ENCODE measurements at places on chromosomes 4 and X.
A peak's percentile ranks its signal among the peaks of the same experiment; 100 is the strongest.

DNA sequence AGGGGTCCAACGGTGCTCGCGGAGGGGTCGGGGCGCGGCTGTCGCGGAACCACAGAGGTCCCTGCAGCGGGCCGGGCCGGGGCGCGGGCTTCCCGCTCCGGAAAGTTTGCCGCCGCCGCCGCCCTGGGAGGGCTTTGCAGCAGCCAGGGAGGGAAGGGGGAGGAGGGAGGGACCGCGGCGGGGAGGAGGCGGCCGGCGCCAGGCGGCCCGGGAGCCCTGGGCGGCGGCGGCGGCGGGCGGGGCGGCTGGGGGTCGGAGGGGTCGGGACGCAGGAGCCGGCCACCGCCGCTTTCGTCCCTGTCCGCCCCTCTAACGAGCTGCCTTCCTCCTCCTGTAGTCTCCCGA lies 375 bp downstream of the FGFR3 start:
- DNase-seq: peak; percentile 5

- DNase-seq: no peak
Measured at GRCh38 chr4:16120720-16121119, 36.9 kb upstream of the PROM1 start.

- DNase-seq: peak; percentile 61
Measured at GRCh38 chr4:2792711-2793585, at the start of gene SH3BP2. TSS of gene SH3BP2 (plus strand) at chr4:2793085. CDS start at chr4:2820618, 27,533 bp downstream.

DNA sequence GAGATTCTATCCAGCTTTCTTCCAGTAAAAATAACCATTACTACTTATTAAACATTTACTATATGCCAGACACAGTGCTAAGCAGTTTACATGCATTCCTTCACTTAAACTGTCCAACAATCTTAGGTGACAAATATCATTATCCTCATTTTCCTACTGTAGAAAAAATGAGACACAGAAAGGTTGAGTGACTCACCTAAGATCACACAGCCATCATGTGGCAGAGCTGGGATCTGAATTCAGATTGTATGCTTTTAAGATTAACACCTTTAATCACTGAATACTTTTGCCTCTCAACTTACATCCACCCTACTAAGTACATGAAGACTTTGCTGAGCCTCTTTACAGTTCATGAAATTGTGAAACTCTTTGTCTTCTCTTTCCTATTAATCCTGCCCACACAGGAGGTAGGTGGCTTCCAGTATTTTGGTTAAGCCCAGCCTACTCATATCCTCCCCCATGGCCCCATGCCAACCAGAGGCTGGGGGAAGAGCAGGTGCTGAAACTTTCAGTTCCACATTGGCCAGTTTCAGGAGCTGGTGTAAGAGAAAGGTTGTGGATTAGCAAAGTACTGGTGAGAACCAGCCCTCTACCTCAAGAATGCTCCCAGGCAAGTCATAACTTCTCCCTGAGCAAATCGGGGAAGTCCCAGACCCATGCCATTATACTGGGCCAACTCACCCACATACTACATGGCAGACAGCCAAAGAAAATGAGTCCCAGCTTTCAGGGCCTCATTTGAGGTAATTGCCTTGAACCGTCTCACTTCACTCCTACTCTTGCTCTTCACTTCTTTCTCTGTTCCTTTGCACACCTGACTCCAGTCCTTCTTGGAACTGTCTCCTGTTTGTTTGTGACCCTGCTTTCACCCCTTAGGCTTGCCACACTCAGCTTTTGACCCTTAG lies 211.1 kb downstream of the GUCY2F start:
- DNase-seq: peak; percentile 31

- DNase-seq: no peak
Measured at GRCh38 chrX:107117993-107118321, 665 bp downstream of the RBM41 start.

DNA sequence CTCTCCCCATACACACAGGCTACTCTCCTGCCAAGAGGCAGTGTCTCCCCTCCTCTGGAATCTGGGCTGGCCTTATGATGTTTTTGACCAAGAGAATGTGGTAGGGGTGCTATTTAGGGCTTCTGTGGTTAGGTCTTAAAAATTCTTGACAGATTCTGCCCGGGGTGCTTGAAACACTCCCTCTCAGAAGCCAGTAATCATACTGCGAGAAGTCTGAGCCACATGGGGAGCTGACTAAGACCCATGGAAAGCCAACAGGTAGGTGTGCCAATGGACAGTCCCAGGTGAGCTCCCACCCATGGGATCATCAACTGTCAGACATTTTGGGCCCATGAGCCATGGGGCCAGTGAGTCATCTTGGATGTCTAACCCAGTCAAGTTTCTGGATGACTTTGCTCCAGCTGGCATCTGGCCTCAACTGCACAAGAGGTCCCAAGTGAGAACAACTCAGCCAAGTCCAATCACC lies 315.7 kb downstream of the FBXW7 start:
- DNase-seq: peak; percentile 60

DNA sequence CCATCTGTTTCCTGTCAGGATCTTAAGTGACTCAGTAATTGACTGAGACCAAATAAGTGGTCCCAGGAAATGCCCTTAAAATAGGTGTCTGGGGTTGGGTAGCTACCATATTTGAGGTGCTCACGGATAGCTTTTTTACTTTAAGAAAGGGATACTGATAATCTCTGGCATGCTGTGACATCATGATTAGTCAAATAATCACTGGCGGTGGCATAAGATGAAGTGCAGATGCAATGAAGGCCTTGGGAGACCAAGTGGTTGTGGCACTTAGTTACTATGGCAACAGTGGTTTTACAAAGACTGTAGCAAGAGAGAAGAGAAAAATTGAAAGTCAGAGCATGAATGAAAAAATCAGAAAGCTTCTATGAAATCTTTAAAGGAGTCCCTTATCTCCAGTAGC lies 114.5 kb upstream of the SLIT2 start:
- peak; percentile 6 for DNase-seq

DNA sequence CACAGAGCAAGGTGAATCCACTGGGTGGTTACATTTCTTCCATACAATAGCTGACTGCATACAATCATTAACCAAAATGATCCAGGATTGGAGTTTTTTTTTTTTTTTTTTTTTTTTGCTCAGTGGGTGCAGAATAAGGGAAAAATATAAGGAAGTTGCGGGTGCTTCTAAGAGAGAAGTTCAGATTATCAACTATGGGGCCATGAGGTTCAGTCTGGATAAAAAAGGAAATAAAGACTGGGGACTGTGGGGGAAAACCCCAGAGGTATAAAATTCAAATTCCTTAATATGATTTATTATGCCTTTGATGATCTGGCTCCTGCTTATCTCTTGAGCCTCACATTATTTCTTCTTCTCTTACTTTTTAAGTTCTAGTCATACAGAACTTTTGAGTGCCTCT lies 5.9 kb upstream of the EIF1AX start:
- DNase-seq: no peak

DNA sequence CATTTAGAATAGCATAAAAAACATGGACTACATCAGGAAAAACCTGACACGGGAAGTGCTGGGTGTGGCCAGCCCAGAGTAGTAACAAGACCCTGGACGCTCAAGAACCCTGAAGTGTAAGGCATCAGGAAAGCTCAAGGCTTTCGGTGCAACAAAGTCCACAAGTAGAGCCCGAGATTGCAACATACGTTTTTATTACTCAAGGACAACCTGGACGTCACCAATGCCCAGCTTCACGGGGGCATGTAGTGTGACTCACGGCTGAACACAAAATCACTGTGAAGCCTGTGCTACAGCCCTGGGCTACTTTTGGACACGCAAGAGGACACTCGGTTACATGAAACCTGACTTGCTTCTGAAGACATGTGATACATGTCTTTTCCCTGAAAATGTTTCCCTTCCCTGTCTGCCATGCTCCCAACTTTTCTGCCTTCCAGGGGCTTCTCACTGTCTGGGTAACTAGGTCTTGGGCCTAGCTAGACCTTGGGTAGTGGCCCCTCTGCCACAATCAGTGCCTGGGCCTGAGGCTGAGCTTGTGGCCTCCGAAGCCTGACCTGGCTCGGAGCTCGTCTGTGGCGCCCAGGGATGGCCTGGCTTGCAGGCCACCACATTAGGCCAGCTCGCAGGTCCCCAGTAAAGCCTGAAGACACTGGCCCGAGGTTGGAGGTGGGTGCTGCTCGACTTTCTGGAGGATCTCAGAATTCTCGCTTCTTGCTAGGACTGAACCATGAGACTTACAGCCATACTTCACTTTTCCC lies 9.2 kb downstream of the IRAK1 start:
- no peak for DNase-seq

GRCh38 chrX:13081395-13082205 lies 37.2 kb upstream of the FAM9C start:
- DNase-seq: no peak

DNA sequence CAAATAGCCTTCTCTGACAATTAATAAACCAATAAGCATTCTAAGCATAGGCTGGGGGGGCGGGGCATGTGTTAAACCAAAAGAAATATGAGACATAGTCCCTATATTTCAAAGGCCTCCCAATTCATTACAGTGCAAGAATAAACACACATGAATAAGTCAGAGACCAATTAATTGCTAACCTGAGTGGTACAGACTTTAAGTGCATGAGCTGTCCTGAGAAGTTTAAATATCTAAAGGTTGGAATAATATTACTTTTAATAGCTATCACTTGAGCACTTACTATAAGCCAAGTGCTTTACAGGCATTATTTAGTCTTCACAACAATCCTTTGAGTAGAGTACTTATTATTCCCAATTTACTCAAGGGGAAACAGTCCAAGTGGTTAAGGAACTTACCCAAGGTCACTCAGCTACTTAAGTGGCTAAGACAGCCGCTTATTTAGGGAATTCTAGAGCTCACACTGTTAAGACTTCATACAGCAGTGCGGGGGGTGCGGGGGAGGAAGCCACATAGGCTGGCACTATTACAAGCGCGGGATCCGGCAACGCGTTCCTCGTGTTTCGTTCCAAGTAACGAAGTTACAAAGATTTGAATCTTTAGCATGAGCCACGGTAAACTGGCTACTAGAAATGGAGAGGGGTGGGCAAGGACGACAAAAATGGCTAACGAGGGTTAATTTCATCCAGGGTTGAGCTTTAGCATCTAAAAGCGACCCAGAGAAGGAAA lies 1.4 kb downstream of the THOC2 start:
- DNase-seq: no peak

DNA sequence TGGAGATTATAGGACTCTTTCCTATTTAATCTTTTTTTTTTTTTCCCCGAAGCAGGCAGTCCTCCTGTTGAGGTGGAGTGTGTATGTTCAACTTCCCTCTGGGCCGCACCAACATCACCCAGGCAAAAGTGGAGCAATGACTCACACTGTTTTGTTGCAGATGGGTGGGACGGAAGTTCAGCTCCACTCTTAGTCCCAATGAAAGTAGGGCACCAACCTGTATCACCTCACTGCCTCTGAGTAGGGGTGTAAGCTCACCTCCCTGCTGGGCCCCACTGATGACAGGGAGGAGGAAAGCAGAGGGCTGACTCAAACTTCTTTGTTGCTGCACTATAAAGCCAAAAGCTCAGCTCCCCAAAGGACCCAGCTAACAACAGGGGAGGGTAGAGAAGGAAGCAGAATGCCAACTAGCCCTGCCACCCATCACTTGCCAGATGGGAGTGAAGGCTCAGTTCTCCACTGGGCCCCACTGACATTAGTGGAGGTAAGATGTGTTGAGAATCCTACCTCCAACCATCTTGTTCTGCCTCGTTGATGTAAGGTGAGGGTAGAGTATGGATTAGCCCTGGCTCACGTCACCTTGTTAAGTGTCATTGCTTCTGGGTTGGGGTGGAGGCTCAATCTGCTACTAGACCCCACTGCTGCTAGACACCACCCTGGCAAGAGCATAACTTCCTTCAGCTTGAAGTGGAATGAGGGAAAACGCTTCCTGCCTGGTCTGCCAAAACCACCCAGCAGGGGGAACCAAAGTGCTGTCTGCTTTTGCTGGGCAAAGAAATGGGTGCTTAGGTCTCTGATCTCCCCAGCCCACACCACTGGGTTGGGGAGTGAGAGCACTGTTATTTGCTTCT lies 14.1 kb downstream of the RPS6KA3 start:
- DNase-seq: peak; percentile 55

DNA sequence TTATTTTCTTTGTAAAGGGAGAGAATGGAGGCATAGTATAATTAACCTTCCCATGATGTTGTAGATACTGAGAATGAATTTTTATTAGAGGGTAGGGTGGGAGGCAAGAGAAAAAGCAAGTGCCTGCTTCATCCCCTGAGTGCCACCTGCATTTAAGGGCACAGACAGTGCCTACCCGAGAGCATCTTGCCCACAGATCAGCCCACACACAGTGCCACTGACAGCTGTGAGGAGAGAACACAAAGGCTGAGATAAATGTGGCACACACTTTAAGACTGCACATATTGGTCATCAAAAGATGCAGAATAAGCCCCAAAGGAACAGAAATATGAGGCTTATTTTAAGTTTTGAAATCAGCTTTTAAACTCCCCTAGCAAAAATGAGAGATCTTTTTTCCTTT lies 250.8 kb downstream of the SLC39A8 start:
- no peak for DNase-seq

DNA sequence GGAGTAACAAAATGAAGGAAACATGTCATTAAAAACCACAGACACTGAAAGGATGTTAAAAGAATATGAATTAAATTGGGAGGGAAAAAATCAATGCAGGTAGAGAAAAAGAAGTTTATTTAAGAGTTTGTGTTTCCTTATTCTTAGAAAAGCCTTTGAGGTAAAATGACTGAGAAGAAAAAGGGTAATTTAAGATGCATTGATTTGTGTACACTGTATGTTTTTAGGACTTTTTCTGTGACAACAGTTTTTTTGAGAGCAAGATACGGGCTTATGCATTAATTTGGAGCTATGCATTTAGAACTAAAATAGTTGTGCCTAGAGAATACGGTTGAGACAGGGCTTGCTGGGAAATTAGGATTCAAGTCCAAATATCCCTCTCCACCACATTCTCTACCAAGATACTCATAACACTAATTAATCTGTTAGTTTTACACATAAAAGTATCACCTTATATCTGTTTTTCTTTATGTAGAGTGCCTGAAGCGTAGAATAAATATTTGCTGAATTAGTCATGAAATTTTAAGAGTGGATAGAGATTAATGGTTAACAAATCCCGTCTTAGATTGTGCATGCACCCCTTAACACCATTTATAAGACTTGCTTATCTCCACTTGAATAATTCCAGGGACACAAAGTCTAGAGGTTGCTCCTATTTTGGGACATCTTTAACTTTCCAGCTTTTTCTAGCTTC lies 232.5 kb downstream of the PCDH7 start:
- peak; percentile 13 for DNase-seq
